CD4-positive, alpha-beta T cell treated with Interferon alpha-2 for 1 hour (primary cell): ENCODE measurements at places on chromosomes 5 and 9.

DNA sequence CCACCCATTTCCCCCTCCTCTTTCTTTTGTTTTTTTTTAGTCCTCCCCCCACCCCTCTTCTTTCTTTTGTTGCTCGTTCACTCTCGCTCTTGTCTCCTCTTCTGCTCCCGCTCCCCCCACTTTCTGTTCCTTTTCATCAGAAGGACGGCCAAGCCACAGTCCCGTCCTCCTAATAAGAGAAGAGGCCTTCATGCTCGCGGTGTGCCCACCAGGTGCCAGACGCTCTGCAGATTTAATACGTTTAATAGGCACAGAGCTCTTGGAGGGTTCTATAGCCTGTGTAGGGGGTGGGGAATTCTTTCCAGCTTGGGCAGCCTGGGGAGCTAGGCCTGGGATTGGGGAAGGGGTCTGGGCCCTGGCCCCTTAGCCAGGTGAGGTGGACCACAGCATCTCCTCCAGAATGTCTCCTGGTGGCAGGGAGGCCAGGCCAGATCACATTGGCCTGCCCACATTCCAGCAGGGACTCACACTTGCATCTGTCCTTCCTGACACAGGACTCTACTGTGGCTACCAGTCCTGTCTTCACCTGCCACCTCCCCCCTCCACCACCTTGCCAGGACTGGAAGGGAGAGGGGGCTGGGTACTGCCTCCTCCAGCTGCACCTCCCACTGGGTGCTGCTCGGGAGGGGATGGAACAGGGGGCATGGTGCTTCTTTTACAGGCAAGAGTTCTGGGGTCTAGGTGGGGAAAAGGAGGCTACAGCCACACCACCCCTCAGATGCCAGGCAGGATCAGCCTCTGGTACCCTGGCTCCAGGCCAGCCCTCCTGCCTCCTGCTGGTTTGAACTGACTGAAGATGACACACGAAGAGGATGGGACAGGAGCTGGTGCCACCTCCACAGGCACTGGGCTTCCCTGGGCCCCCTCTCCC lies 6.1 kb upstream of the BARX1 start:
- DNase-seq = no peak

DNA sequence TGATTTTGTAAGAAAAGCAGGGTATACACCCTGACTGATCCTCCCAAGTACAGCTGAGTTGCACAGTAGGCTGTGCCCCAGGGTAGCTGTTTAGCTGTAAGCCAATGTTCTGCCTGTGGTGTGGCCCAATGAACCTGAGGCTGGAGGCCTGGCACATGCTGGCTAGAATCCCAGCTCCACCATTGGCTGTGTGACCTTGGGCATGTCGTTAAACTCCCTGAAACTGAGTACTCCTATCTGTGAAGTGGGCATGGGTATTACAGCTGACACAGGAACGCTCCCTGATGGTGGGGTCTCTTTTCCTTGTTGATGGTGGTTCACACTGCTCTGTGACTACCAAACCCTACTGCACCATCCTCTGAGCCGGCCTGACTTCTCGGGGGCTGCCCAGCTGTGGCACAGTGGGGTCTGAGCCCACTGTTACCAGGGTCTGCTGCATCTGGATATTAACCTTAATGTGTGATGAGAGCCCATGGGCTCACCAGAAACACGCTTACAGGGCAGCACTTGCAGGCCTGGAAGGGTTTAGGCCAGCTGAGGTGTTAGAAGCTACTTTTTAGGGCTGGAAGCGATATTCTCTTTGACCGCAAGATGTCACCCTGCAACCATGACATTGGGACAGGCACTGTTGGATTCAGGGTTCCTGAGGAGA lies 7.0 kb upstream of the GADD45G start:
- DNase-seq = peak; percentile 42

DNA sequence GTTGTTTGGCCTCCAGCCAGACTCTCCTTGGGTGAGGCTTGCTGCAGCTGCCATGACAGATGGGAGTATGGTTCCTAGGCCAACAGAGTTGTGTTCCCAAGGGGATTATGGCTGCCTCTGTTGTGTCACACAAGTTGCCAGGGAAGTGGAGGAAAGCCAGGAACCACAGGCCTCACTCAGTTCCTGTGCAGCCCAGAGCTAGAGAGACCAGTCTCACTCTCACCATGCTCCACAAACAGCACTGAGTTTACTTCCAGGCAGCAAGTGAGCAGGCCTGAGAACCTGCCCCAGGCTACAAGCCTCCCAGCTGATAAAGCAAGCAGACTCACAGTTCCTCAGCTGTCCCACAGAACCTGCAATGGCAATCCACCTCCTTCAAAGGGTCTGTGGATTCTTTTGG lies 273.6 kb upstream of the TAS2R1 start:
- no peak for DNase-seq

GRCh38 chr5:10743951-10744350 lies 17.1 kb downstream of the DAP start:
- DNase-seq = no peak

DNA sequence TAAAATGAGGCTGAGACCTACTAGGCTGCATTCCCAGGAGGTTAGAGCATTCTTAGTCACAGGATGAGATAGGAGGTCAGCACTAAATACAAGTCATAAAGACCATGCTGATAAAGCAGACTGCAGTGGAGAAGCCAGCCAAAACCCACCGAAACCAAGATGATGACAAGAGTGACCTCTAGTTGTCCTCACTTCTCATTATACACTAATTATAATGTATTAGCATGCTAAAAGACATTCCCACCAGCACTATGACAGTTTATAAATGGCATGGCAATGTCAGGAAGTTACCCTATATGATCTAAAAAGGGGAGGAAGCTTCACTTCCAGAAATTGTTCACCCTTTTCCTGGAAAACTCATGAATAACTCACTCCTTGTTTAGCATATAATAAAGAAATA lies 88.6 kb downstream of the PLPPR1 start:
- DNase-seq = no peak

- no peak for DNase-seq
These were observed 70.7 kb upstream of the CPLX2 start for GRCh38 chr5:175800656-175801081.

- no peak for DNase-seq
These were observed 19.3 kb downstream of the KCNIP1 start for GRCh38 chr5:170523142-170523551.

DNA sequence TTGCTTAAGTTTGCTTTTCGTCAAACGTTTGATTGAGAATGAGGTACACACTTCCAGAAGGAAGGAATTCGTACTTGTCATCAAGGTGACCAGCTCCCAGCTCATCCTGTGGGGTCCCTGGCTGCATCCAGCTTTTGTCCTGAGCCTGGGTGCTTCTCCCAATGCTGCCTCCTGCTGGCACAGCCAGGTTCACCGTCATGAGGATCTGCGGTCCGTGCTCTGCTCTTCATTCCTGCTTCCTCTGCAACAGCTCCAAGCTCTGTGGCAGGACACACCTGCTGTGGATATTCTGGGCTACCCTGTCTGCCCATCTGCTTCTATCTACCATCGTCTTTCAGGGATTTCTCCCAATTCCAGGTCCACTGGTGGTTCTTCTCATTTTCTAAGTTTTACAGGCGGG lies 13.3 kb upstream of the UBE2QL1 start:
- DNase-seq = peak; percentile 12

DNA sequence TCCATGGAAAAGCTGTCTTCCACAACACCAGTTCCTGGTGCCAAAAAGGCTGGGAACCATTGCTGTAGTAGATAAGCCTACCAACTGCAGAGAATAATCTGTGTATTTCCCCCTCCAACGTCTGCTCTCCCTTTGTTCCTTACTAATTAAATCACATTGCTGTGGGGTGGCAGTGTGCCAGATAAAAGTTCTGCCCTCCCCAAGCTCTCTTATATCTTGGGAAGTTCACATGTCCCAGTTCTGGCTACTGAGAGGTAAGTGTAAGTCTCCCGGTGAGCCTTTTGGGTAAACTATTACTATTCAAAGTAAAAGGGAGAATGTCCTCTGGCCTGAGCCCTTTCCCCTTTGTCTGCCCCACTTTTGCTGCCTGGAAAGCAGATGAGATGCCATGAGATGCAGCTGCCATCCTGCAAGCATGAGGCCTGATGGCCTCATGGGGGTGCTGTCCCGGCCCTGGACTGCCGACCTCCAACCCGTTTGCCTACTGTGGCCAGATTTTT lies 14.7 kb downstream of the ENC1 start:
- no peak for DNase-seq

- no peak for DNase-seq
These were observed 46.3 kb upstream of the ADAMTSL1 start for GRCh38 chr9:18427691-18428090.

DNA sequence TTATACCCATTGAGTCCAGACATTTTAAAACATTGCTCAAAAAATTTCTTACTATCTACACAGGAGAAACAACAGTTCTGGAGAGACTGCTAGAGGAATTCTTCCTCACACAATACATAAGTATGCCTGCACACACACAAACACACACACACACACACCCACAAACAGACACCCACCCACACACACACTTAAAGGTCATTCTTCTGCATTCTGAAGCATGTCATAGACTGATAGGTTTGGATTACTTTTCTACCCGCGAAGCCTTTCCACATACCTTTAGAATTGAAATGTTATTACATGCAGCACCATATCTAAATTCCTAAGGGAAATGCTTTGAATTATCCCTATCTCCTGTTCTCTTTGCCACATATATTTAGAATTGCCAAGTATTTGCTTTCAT lies 80.2 kb downstream of the FAM174A start:
- DNase-seq = no peak

- no peak for DNase-seq
These were observed 154.0 kb downstream of the MCTP1 start for GRCh38 chr5:95130941-95131340.

DNA sequence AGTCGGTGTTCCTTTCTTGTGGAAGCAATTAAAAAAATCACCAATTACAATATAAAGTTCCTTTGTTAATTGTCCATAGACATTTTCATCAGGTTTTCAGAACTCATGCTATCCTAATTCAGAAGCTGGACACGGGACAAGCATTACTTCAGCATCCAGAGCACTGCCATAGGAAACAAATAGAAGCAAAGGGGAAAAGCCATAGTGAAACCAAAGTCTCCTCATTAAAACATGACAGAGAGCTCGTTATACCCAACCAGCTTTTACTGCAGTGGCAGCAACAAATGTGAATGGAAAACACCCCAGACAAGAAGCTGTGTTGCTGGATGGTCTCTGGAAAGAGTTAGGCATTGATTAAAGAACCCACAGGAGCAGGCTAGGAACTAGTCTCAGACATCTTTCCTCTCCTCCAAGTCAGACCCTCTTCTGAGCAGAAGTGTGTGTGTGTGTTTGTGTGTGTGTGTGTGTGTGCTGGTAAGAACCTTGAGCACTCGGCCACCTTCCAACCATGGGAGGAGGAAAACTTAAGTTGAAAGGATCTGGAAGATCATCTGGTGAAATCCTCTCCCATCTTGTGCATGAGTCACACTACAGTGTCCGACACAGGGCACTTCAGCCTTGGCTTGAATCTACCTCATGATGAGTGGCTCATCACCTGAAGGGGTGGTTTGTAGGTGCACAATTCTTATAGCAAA lies 162.6 kb upstream of the ADAMTS16 start:
- DNase-seq = no peak

GRCh38 chr9:114072184-114073140 lies 5.6 kb downstream of the AMBP start:
- no peak for DNase-seq

DNA sequence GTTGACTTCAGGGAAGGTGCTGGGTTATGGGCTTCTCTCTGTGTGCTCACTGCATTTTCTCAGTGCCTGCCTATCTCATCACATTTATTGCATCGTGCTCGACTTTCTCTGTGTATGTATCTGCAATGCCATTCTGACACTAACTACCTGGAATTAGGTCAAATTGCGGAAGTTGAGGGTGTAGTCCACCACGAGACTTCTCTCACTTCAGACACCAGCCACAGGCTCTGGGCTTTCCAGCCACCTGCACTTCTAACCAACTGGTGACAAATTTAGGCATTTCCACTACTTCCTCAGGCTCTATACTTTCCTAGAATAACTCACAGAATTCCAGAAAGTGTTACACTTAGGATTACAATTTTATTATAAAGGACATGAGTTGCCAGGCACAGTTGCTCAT lies 188.6 kb upstream of the ZNF608 start:
- peak; percentile 18 for DNase-seq
